ENCODE measurements at places on chromosomes 16 and 17.
A peak's percentile ranks its signal among the peaks of the same experiment; 100 is the strongest.

DNA sequence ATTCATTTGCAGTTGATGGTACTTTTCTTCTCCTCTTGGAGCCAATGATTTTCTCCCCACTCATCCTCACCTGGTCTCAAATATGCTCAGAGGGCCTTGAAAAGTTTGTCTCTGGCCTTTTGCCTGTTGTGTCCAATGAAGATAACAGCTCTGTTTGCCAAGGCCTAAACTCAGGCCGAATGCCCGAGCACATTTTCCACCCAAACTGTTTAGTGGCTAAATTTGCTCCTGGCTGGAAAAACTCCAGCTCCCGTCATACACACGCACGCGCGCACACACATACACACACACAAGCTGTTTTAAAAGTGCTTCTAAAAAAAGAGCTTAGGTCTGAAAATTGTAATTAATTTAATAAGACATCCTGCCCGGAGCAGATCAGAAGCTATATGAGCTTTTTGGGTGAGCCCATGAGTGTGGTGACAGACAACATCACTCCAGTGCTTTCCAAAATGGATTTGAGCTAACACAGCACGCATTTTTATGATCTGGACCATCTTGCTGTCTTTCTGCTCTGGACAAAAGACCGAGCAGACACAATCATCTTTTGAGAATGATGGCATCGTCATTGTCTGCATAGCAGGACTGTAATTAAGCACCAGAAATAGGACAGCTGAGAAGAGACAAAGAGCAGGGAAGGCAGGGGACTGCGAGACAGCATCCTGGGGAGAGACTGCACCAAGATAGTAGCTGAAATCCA lies 48.9 kb downstream of the IRX6 start:
- DNase-seq: no peak

DNA sequence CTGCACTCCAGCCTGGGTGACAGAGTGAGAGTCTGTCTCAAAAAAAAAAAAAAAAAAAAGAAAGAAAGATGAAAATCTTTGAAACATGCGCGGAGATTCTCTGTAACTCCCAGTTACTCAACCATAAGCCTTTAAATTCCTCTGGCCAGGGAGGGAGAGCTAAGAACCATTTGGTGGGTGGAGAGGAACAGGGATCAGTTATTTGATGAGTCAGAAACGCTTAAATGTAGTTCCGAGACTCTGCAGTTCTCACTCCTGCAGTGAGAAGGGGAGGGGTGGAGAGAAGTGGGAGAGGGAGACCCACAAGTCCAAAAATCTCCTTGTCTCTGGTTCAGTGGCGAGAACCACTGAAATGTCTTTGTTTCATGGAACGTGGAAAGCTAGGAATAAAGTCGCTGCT lies 266.7 kb downstream of the SOX9 start:
- DNase-seq: no peak

GRCh38 chr16:85819245-85819644 lies 19.8 kb downstream of the COX4I1 start:
- peak; percentile 33 for DNase-seq

DNA sequence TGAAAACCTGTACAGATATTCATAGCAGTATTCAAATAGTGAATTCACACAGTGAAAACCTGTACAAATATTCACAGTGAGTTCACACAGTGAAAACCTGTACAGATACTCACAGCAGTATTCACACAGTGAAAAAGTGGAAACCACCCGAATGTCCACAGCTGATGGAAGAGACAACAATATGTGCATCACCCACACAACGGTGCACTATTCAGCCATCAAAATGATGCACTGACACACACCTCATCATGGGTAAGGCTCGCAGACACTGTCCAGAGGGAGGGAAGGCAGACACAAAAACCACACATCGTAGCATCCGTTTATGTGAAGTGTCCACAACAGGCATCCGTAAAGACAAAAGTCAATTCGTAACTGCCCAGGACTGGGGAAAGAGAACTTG lies 100.9 kb downstream of the VPS53 start:
- no peak for DNase-seq

DNA sequence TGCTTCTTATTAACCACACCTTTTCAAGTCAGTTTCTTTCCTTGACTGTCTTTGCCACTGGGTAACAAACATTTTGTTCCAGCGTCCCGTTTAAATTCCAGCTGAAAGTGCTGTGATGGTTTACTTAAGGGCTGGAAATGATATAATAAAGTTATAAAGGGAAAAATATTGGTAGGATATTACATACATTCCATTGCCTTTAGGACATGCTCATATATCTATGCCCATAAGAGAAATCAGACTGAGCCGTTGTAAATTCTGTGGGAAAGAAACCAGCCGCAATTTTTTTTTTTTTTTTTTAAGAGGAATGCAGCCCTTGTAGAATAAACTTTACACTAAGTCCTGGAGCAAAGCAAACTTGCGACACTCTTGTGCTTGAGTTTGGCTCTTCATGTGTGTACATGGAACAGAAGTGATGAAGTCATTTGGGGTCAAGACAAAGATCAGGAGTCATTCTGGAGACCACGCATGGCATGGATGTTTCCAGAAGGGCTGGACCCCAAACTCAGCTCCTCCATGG lies 210.9 kb downstream of the XYLT1 start:
- DNase-seq: no peak

GRCh38 chr16:23607726-23608125 lies 11.6 kb upstream of the NDUFAB1 start:
- no peak for DNase-seq

DNA sequence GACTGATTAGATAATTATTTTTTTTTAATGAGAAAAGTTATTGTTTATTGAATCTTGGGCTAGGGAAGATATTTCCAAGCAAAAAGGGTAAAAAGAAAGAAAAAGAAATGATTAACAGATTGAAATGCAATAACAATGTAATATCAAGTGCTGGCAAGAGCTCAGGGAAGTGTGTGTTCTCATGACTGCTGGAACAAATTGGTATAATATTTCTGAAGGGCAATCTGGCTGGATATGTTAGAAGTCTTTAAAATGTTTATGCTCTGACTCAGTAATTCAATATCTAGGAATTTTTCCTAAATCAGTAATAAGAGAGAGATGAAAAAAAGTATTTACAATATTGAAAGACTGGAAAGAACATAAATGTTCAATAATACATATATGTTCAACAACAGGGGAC lies 7.6 kb upstream of the ZNF624 start:
- DNase-seq: no peak

GRCh38 chr17:76562734-76563148 lies 22.9 kb downstream of the PRCD start:
- DNase-seq: peak; percentile 44

DNA sequence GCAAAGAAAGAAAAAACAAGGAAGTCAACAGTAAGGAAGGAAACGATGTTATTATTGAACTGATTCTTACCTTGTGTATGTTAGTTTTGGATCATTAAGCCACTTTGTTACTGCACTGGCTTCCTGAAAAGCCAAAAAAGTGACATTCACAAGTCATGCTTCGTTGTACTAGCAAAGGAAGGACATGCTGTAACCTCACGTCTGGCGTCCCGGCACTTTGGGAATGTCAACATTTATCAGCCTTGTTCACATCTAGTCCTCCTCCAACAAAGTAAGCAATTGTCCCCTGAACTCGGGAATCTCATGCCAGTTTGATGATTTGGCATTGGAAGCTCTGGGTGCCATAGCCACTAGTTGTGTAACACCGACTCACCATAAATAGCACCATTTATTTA lies 731 bp upstream of the MKS1 start:
- DNase-seq: no peak

DNA sequence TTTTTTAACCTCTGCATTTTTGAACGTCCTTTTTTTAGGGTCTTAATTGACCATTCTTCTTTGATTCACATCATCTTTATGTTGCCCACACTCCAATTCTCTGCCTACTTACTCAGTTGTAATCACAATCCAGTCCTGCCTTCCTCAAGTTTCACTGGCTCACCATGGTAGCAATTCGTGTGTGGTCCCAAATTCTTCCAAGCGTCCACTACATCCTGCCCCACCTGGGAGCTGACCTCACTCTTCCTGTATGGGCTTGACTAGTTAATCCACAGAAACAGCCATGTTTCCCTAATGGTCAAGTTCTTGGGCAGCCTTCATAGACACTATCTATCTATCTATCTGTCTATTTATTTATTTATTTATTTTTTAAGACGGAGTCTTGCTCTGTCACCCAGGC lies 7.1 kb downstream of the TLCD2 start:
- no peak for DNase-seq

DNA sequence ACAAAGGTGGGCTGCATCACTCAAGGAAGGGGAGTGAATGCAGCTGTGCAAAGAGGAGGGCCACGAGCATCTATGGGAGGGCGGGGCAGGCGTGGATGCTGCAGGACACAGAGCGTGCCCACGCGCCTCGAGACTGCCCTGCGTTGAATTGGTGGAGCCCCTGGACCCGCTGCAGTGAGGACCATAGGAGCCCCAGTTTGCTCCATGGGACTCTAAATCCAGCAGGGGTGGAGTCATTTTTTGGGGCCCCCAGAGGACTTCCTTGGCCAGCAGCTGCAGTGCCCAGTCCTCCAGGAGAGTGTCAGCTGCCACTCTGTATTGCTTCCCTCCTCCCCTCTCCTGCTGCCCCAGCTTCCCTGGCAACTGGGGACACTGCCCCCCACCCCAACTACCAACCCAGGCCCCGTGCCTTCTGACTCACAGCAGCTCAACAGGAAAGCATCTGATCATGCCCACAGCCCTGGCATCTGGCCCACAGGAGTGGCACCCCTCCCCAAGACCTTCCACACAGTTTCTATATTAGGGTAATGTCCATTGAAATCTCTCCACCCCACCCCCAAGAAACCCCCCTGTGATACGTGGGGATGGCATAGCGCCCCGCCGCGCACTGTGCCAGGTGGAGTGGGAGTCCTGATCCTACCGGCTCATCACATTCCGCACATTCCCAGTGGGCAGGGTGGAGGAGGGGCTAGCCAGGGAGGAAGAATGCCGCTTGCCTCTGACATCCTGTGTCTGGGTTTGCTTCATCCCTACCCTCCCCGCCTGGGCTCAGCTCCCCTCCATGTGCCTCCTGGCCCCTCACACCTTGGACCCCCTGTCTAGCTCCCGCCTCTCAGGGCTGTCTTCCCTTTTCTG lies 27.8 kb upstream of the ITGA3 start:
- no peak for DNase-seq

- no peak for DNase-seq
Observed at GRCh38 chr16:87351320-87351698, 32.3 kb downstream of the FBXO31 start.

Data from occipital lobe (tissue), 3 donors.